ENCODE measurements at places on chromosomes 13 and 19.

DNA sequence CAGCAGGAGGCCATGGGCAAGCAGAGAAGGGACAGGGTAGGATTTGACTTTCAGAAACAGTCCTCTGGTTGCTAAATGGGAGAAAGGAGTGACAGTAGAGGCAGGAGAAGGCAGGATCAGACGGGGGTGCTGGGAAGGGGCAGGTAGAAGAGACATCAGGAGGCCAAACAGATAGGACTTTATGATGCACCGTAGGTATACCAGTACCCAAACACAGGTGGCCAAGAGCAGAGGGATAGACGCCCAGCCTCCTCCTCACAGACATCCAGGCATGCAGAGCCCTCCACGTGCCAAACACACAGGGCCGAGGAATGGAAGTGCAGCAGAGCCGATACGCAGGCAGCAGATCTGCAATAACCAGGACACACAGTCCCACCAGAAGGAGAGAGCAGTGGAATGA, 1.3 kb upstream of the AXL start:
- no peak for DNase-seq

DNA sequence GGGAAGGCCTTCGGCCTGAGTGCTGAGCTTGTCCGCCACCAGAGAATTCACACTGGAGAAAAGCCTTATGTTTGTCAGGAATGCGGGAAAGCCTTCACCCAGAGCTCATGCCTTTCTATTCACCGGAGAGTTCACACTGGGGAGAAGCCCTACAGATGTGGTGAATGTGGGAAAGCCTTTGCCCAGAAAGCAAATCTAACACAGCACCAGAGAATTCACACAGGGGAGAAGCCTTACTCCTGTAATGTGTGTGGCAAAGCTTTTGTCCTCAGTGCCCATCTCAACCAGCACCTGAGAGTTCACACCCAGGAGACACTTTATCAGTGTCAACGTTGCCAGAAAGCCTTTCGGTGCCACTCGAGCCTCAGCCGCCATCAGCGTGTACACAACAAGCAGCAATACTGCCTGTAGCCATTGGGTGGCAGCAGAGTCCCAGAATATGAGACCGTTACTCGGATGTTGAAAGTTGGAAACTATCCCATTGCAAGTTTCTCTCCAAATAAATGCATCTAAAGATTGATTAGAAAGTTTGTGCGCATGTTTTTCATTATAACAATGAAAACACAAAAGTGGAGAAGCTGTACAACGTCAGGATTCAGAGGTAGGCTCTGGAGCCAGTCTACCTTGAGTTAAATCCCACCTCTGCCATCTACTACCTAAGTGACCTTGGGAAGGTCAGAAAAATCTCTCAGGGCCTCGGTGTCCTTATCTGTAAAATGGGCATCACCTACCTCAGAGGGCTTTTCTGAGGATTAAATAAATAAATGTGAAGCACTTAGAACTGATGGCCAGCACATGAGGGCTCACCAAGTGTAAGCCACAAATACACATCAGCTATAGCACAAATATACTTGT, 21.1 kb downstream of the ZNF473 start:
- peak; percentile 69 for DNase-seq

DNA sequence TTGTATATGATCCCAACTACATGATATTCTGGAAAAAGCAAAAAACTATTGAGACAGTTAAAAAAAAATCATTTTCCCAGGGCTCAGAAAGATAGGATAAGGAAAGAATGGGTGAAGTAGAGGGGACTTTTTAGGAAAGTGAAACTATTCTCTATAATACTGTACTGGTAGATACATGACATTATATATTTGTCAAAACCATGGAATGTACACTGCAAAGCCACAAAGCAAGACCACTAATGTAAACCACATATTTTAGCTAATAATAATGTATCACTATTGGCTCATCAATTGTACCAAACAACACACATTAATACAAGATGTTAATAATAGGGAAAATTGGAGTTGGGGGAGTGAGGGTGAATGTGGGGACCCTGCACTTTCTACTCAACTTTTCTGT, 182.6 kb downstream of the EFNB2 start:
- no peak for DNase-seq

DNA sequence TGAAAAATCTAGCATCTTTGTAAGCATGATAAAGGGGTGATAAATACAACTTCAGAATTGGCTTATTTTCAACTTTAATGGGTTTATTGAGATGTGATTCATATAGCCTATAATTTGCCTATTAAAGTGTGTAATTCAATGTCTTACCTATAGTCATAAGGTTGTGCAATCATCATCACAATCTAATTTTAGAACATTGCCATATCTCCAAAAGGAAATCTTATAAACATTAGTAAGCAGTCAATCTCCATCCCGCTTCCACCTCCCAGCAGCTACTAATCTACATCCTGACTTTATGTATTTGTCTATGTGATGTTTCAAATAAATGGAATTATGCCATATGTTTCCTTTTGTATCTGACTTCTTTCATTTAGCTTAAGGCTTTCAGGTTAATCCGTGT, 145.2 kb upstream of the KLHL1 start:
- no peak for DNase-seq

GRCh38 chr19:43534305-43534815, 1.4 kb downstream of the ZNF575 start:
- no peak for DNase-seq

GRCh38 chr19:3345850-3346460, 20.4 kb upstream of the NFIC start:
- no peak for DNase-seq

DNA sequence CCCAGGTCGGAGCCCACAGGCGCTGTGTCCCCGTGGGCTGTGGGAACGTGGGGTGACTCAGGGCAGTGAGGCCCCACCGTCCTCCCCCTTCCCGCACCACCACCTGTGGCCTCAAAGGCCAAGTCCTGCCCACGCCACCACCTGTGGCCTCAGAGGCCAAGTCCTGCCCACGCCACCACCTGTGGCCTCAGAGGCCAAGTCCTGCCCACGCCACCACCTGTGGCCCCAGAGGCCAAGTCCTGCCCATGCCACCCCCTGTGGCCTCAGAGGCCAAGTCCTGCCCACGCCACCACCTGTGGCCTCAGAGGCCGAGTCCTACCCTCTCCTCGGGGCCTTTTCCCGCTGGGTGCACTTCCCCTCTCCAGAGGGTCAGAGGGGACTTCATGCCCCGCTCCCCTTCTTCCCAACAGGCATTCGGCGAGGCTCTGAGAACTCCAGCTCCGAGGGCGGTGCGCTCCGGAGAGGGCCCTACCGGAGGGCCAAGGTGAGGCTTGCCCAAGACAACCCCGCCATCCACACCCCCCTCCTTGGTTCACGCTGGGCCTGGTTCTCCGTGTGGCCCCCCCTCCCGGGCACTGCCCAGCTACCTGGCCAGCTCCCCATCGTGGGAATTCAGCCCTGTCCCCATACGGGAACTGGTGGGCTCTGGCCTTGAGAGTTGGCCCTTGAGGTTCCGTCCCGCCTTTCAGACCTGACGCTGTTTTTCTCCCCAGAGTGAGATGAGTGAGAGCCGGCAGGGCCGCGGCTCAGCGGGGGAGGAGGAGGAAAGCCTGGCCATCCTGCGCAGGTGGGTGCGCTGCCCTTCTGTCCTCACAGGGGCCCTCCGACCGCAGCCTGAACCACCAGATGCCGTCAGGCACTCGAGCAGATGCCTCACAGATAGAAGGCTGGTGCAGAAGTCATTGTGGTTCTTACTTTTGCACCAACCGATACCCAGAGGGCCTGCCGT, 27.4 kb upstream of the F7 start:
- no peak for DNase-seq

DNA sequence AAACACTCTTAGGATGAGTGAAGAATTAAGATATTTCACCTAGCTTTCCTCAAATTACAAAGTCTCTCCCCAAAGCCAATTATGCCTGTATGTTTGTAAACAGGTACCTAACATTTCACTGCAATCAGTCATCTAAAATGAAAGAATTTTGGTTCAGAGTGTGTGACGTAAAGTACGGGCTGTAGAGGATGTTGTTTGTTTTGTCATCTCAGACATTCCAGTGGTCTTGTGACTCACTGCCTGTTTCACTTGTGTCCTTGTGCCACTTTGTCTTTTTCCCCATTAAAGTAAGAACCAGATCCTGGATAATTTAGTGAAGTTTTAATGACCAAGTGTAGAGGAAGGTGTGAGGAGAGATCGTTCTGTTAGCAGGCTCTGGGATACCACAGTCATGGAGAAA, 28.6 kb upstream of the EID2 start:
- DNase-seq: no peak

DNA sequence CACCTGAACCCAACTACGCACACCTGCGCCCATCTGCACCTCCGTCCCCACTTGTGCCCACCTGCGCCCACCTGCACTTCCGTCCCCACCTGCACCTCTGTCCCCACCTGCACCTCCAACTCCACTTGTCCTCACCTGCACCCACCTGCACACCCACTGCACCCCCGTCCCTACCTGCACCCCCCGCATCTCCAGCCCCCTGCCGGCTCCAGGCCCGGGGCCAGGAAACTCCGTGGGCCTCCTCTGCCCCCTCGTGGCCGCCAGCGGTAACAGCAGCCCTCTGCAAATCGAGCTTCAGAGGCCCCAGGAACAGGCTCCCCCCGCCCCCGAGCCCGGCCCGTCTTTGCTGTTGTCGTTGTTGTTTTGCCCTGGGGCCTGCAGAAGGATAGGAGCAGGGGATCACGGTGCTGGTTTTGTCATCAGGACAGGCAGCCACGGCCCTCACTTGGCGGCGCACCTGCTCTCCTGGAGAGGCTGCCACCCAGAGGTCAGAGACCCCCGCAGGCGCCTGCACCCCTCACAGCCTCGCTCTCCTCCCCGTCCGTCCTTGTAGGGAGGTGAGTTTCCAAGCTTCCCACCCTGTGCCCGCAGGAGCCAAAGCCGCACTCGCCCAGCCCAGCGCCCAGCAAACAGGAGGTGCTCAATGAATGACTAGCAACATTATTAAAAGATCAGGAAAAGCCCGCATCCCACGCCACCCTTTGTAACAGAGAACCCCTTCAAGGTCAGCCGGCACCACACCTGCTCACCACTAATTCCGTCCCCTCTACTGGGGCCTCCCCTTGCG, 65.4 kb downstream of the GNG7 start:
- DNase-seq: peak; percentile 81

GRCh38 chr13:98234348-98234747, 57.3 kb upstream of the RNF113B start:
- DNase-seq: no peak

DNA sequence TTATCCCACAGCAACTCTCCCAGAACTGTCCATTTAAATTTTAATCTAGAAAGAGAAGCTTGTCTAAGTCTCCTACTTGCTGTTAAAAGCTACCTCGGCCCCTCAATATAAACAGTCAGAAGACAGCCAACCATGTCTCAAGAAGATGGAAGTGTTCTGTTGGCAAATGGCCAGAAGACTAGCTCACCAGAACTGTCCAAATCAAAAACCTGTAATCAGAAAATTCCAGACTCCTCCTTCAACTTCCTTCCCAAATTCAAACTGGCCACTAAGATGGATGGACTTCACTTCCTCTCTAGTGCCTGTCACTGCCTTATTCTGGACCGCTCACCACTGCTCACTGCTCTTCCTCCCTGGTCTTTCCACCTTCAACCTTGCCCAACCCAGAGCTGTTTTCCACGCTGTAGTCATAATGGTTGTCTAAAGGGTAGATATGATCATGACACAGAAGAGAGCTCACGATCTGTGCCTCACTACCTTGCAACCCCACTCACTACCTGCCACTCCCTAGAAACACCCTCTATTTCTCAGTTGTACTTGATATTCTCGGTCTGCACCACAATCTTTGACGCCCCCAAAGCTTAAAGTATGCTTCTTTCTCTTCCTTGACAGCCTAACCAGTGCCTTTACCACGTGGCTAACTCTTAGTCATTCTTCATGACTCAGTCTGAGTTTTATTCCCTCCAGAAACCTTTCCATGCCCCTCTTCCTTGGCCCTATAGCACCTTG, 9.2 kb downstream of the FGF14 start:
- DNase-seq: no peak

GRCh38 chr13:101453784-101454201, 1.3 kb downstream of the ITGBL1 start:
- DNase-seq: no peak

DNA sequence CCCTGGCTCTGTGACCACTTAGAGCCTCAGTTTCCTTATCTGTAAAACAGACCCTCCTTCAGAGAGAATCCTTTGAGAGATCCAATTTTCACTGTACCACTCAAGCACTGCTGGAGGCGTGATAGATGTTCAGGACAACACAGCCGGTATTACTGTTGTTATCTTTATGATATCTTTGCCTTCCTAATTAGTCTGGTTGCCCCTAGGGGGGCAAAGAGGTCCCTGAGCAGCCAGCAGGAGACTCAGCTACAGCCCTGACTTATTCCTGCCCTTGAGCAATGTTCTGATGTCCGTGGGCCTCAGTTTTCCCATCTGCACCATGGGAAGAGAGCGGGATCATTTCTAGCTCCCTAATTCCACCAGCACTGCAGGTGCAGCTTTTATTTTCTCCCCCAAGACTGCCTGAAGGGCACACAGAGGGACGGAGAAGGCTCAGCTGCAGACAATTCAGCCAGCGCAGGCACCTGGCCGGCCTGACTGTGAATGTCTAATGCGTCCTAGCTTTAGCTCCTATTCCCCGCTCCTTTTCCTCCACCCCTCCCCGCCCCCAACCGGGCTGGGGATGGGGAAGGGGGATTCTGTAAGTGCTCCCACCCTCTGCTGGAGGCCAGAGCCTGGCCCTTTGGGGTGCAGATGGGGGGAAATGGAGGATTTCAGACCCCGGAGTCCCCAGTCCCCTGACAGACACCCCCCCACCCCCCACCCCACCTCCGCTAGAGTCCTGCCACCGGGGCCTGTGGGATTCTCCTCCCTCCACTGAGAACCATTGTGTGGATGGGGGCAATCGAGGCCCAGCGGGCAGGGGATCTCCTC, 16.2 kb downstream of the TLE5 start:
- DNase-seq: no peak

- DNase-seq: no peak
These were observed 220.3 kb downstream of the DNAJC15 start for GRCh38 chr13:43243711-43244110.

DNA sequence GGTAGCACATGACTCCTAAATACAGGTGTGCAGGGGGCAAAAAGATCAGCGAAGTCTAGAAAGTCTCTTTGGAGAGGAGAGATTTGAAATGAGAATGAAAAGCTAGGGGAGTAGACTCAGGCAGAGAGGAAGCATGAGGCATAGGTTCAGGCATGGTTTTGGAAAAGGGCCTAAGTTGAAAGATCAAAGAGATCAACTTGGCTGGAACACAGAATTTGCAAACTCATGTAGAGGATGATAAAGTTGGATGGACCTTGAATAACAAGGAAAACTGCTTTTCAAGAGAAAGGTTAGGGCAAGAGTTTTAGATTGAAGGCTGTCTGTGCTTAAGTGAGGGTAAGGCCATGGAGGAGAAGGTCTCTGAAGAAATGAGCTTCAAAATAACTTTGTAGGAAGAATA, 47.4 kb upstream of the UBAC2 start:
- no peak for DNase-seq

- no peak for DNase-seq
These were observed 321.9 kb downstream of the FOXO1 start for GRCh38 chr13:40344270-40345148.

GRCh38 chr19:49498475-49498874, 2.2 kb downstream of the RPS11 start:
- DNase-seq: no peak

Data from activated T-cell treated with anti-CD3 and anti-CD28 coated beads, Interleukin-2, amount 50 U/mL, for 1 hour (primary cell).